ENCODE measurements at places on chromosomes 1 and 21.

- peak; percentile 28 for DNase-seq
These were observed 28.6 kb upstream of the DUSP23 start for GRCh38 chr1:159752135-159752580.

DNA sequence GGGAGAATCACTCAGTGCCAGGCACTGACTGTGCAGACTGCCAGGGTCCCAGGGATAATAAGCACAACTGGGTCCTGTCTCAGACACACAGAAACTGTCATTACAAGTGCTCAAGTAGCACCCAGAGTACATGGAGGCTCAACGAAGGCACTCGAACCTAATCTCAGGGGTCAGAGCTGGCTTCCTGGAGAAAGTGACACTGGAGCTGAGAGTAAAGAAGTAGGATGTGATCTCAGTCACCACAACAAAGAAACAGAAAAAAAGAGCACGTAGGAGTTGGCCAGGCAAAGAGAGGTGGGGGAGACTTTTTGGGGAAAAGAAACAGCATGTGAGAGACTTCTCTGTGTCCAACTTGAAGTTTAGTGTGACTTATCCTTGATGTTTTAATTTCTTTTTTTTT, 1.3 kb downstream of the CATSPER4 start:
- no peak for DNase-seq

DNA sequence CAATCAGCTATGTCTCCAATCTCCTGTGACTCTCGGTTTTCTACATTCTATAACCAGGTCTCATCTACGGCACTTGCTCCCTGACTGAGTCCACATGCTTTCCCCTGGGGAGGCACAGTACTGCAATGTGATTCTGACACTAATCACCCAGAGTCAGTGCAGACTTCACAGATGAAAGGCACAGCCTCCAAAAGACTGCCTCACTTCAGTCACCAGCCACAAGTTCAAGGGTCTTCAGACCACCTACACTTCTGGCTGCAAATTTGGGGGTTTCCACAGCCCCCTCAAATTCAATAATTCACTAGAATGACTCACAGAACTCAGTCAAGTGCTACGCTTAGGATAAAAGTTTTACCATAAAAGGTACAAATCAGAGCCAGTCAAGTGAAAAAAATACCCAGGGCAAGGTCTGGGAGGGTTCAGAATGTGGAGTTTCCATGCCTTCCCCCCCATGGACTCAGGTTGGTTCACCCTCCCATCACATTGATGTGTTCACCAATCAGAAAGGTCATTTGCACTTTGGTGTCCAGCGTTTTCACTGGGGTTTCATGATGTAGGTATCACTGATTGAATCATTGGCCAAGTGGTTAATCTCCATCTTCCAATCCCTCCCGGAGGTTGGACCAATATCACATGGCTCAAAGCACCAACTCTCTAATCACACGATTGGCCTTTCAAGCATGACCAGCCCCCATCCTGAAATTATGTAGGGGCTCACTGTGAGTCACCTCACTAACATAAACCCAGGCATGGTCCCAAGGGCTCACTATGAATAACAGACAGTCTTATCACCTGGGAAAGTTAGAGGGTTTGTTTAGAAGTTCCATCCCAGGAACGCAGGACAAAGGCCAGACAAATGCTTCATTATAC, 182.9 kb upstream of the CAMK1G start:
- no peak for DNase-seq

DNA sequence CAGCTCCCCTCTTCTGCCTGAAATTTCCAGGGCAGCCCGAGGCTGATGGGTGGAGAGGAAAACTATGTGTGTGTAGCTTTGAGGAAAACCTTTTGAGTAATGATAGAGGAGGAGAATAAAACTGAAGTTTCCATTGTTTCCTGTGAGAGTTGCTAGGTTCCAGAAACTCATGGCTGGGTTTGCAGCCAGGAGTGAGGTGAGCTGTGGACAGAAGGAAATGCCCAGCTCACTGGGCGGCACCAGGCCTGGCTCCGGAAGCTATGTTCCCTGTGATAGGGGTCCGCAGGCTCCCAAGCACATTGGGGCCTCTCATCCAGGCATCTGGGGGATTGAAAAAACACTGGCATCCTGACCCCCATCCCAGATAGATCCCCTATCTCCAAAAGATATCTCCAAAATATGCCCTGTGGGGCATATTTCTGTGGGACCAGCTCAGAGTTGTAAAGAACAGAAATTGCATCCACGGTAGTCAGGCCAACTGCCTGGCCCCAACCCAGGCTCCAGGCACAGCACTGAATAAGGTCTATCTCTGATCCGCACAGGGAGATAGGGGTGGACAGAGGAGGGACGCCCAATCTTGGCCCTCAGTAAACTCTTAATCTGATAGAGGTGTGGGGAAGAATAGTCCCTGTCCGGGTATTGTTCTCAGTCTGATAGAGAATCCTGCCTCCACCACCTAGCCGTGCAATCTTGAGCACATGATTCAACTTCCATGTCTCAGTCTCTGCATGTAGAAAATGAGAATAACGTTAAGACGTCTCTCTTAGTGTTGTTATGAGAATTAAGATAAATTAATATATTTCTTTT, 1.8 kb upstream of the HSPG2 start:
- no peak for DNase-seq

- no peak for DNase-seq
These were observed 39.3 kb upstream of the WLS start for GRCh38 chr1:68271596-68271995.

GRCh38 chr21:29025328-29025713, 853 bp downstream of the USP16 start:
- peak; percentile 46 for DNase-seq

DNA sequence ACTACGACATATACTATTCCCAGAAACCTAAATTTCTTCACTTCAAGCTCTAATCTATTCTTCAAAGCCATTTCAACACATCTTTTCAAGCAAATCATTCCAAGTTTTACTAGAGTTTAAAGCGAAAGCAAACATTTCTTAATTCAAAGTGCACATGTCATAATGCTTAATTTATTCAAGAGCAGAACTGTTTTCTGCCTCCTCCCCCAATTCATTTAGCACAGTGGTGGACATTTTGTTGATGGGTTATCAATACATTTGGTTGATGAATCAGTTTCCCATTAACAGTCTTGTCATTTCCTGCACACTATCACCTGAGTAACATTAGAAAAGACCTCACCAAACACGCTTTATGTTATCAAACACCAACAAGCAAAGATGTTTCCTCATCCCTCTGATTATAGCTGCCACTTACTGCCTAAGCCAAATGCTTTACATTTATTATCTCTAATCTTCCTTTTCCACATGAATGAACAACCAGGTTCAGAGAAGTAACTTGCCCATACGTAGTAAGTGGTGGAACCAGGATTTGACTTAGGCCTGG, 2.0 kb downstream of the SRSF4 start:
- no peak for DNase-seq

- no peak for DNase-seq
These were observed 128.5 kb upstream of the ZNHIT6 start for GRCh38 chr1:85836736-85837135.

DNA sequence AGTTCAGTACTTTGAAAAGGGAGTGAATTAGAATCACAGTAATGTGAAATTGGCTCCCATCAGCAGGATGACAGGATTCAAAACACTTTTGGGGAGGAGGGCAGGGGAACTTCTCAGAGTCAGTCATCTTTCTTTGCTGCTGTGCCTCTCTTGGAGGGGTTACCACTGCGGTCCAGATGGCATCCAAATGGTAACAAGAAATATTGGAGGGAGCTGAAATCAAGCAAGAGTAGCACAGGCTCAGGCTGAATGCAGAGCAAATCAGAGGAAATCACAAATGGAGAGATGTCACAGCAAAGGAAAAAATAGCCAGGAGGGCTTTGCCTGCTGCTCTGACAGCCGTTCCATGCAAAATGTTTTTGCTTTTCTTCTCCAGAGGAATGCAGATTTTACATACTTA, 75.0 kb upstream of the C8B start:
- DNase-seq = no peak

DNA sequence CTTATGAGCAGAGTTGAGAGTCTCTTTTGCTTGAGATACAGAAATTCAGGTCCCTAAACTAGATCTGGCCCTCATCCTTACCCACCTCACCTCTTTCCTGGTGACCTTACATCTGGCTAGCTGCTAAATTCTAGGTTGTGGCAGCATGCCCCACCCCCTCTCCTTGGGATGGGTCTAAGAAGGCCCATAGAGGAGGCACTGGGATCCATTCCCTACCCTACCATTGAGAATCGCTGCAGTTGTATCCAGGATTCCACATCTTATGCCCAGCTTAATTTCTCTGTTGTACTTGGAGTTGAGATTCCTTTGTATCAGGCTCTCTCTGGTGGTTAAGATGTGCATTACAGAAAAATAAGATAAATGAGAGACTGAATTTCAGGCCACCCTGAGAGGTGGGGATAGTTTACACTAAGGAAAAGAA, 9.5 kb upstream of the TMEM39B start:
- DNase-seq = peak; percentile 36

- peak; percentile 82 for DNase-seq
These were observed 9.5 kb upstream of the PADI3 start for GRCh38 chr1:17239420-17239819.

- no peak for DNase-seq
These were observed 553 bp downstream of the PTGER3 start for GRCh38 chr1:71046891-71047634.

DNA sequence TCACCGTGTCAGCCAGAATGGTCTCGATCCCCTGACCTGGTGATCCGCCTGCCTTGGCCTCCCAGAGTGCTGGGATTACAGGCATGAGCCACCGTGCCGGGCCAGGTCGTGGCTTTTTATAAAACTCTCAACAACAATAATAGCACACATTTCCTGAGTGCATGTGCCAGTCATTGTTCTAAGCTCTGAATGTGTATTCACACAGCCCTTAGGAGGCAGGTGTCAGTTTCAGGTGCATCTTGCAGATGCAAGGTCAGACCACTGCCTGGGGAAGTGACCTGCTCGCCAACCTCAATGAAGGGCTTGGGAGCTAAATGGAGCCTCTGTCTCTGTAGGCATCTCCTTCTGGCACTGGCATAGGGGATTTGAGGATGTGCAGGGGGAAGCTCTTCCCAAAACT, 1.6 kb upstream of the LEFTY2 start:
- no peak for DNase-seq

GRCh38 chr1:107899655-107900054, 65.3 kb downstream of the VAV3 start:
- DNase-seq = no peak

DNA sequence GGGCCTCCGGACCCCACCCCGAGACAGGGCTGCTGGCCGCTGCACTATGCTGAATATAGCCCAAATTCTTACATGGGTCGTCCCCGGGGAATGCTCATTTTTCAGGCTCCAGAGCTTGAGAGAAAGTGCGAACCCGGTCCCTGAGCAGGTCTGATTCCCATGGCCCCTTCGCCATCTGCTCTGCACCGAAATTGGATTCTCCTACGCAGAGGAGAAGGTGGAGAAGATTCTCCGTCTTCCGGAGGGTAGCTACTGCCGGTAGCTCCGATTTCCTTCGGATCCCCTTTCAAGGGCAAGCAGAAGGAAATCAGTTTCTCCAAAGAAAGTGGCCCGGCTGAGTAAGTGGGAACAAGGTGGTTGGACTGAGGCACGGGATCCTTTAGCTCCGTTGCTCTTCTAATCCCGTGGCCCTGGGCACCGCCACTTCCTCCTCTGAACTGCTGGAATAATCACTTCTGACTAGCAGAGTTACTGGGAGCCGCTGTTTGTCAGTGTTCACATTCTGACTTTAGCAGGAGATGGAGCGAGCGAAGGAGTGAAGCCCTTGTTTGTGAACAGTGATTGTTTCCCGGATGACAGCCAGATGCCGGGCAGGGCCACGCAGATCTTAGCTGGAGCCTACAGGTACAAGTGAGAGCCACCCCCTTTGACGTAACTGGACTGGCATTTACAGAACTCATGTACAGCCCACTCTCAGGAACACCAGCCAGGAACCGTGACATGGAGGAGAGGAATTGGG, 1.1 kb upstream of the ZNF496 start:
- no peak for DNase-seq

DNA sequence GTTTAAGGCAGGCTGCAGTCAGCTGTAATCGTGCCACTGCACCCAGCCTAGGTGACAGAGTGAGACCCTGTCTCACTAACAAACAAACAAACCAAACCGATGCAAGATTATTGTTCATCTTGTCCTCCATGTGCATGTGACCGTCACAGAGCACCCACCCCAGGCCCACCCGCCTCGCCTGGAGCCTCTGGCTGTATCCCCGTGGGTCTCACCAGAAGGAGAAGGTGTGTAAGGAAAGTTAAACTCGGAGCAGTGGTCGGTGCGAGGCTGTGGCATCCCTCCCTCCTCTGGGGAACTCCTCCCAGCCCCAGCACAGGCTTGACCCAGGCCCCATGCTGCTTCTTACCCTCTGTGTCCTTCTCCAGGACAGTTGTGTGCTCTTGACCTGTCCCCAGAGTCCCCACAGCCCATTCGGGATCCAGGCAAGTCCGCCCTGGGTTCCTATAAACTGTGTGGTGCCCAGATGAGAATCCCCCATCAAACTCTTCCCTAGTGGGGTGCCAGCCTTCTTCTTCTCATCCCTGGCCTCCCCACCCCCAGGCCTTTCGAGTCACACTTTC, 318.4 kb downstream of the AJAP1 start:
- no peak for DNase-seq

GRCh38 chr1:205391386-205391785, 30.5 kb downstream of the LEMD1 start:
- DNase-seq = no peak

DNA sequence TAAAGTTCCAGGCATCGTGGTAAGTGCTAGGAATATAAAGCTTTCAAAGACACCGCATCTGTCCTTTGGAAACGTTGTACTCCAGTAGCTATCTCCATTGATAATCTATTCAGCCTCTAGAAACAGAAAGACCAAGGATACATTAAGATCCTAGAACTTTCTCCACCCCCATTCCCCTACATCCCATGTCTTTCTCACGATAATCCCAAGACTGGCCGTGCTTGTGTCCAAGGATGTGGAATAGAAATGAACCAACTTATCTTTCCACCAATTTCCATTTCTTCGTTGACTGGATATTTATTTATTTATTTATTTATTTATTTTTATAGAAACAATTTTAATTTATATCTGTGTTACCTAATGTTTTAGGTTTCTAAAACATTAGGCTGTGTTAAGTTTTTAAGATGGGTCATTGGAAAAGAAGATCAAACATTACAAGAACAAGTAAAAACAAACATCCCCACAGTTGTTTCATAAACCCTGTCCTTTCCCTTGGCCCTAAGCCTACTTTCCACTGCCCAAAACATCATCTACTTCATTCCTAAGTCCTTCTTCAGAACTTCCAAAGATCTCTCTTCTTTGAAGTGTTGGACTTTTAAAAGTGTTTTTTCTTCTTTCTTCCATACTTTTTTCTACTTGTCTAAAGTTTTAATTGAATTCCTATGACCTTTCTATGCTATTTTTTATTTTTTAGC, 39.7 kb downstream of the LRRC8C start:
- no peak for DNase-seq

DNA sequence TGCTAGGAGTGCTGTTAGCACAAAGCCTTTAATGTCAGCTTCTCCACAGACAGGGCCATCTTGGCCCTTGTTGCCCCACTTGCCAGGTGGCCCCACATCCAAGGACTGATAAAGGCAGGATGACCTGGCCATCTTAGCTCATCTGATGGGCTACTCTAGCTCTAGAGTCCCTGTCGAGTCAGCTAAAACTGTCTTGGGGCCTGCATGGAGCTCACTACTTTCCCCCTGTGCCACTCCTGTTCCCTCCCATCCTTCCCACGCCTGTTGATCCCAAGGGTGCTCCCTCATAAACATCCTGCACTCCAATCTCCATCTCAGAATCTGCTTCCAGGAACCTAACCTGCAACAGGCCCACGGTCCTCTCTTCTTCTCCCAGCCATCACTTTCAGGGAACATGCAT, 652 bp upstream of the GPX7 start:
- DNase-seq = no peak

GRCh38 chr21:45351061-45351460, 53.9 kb upstream of the COL18A1 start:
- no peak for DNase-seq

Data from A172 (cell line).